Caco-2 (cell line): ENCODE measurements at places on chromosomes 2 and 18.

DNA sequence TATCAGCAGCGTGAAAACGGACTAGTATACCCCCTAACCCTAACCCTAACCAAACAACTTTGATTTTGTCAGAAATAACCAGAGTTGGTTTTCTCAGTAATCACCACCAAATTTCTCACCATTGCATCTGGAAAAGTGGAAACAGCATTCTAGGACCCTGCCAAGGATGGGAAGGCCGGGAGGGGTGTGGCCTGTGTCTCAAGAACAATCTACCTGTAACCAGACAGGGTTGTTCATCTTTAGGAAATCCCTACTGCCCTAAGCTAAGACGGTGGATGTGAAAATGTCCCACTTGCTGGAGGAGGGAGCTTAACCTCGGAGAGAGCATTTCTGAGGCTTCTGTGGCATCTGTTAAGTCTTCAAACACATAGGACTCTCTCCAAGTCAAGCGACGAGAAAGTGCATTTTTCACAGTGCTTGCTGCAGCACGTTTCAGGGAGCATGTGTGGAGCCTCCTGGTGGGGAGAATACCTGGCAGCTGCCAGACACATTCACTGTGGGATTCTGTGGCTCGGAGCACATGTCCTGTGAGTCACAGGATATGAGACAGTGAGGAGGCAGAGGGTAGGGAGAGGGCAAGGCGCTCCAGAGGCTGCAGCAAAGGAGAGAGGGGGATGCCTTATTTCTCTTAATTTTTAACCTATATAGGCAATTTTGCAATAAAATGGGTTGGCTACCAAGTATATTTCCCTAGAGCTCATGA lies 207.5 kb downstream of the SPP2 start:
- peak; percentile 84 for DNase-seq

DNA sequence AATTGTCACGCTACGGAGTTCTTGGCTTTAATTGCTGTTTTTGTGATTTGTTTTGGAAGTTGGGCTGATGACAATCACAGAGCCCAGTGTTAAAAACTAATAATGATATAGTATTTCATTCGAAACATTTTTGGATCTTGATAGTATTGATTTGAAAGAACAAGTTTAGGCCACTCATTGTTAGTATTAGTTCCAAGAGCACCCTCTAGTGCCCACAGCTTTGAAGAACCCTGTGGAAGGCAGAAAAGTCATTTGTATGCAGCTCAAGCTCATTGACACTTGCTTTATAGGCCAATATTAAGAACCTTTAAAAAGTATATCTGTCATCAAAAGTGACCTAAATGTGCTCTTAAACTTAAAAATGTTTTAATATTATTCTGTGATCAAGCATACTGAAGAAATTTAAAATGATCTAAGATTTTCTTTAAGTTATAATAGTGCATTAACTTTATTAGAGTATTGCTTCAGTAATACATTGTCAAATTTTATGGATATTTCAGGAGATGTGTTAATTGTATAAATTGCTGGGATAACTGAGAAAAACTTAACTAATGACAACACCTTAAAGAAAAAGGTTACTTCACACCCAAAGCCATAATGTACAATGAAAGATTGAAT lies 191.0 kb downstream of the GRB14 start:
- DNase-seq: peak; percentile 39

- DNase-seq: no peak
Observed at GRCh38 chr2:96977631-96978195, 8.7 kb downstream of the FAM178B start.

DNA sequence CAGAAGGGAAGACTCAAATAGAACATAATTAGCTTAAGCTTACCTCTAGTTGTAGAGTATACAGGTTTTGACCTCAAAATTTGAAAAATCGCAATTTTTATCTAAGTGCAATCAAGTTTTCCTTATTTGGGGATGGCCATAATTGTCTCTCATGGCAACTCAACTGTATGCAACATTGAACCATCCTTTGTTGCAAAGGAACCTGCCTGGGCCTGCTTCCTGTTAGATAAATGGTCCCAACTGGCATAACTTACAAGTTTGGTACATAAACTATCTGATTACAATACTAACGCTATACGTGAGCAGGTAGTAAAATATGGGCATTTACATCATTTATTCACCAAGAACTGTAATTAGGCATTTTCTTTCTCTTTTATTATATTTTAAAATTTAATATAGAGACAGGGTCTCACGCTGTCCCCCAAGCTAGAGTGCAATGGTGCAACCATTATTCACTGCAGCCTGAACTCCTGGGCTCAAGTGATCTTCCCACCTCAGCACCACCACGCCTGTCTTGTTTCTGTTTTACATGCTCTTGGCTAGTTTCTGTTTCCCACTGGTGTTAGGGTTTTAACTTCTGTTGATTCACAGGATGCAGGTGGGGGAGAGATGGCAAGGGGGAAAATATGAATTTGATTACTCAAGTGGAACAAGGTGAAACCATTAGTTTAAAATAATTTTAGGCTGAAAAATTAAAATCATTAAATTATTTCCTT lies 55.3 kb upstream of the B3GNT2 start:
- no peak for DNase-seq

GRCh38 chr18:42780171-42780570 lies 335.3 kb downstream of the RIT2 start:
- no peak for DNase-seq

GRCh38 chr2:102284611-102285010 lies 26.8 kb upstream of the IL1RL1 start:
- no peak for DNase-seq

DNA sequence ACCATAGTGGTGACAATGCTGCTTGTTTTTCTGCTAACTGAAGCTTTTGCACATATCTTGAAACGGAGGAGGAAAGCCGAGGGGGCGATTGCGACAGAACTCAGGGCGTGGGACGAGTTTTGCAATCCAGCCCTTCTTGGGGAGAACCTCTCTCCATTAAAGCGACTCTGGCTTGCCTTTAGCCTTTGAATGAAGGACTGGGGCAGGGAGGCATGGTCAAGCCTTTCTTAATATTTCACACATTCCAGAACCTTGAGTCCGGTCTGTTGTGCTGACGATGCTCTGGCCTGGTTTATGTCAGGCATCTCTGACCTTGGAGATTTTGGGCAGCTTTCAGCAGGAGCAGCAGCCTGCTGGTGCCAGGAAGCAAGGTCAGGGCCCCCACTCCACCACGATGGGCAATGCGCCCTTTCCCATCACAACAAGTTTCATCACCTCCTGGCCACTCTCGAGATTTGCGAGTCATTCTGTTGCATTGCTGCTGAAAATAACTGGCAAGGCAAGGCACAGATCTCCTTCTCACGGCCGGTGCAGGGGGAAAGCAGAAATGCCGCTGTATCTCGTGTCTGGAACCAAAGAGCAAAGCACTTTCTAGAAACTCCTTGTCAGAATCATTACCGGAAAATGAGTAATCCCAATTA lies 10.8 kb downstream of the EMILIN2 start:
- DNase-seq: peak; percentile 57
